ENCODE measurements at places on chromosomes 12 and 14. TPM values are rescaled to one million over a fixed set of nuclear protein-coding genes. Genes with fewer than 3 reads are reported as not detected.

GRCh38 chr14:75380656-75381055 is 47.2 kb upstream of the JDP2 start:
- DNase-seq = no peak

CCDC198 gene
- not detected for total RNA-seq

- no peak for DNase-seq
Measured at GRCh38 chr12:2669560-2669959, 125.2 kb upstream of the FKBP4 start.

C1QL4 gene
- not detected for total RNA-seq

DNA sequence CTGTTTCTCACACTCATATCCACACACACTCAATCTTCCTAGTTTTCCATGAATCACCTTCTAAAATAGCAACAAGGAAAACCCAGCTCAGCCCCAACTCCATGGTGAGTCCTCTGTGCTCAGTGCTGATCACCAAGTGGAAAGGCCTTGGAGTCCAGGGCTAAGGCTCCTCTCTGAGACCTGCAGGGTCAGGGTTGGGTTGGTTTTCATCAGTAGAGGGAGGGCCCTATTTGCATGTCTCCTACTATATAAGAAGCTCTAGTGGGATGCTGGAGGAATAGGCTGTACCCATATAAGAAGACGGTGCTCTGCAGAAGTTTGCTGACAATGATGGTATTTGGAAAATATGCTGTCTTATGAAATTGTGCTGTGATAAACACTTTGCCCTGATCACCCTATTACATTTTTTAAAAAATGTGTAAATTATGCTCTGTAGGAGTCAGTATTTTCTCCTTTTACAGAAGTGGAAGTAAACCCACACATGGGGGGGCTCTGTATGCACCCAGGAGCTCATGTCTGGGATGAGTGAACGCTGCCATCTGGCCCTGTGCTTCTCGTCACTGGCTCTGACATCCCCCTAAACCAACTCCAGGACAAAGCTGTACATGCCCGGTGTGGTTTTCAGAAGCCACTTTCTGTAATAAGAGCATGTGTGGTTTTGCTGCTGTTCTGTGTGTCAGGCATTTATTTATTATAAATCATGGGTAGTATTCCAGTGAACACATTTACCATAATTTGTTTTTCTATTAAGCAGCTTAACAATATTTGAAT is 536.3 kb downstream of the TMEM121 start:
- no peak for DNase-seq

DNA sequence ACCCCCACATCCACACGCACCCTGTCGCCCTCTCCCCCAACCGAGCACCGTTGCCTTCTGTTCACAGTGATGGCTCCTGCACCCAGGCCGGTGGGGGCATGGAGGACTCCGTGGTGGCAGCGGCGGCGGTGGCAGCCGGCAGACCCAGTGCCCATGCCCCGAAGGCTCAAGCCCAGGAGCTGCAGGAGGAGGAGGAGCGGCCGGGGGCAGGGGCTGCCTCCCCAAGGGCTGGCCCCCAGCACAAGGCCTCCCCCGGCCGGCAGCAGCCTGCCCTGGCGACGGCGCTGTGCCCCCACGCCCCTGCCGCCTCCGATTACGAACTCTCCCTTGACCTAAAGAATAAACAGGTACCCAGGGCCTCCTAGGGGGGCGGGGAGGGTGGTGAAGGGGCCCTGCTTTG is 59.0 kb downstream of the IQSEC3 start:
- no peak for DNase-seq

FOXA1 gene
- not detected for total RNA-seq

GRCh38 chr14:69945912-69946311 is 66.7 kb downstream of the SMOC1 start:
- no peak for DNase-seq

SCN8A gene
- 0.22 TPM for total RNA-seq

DNA sequence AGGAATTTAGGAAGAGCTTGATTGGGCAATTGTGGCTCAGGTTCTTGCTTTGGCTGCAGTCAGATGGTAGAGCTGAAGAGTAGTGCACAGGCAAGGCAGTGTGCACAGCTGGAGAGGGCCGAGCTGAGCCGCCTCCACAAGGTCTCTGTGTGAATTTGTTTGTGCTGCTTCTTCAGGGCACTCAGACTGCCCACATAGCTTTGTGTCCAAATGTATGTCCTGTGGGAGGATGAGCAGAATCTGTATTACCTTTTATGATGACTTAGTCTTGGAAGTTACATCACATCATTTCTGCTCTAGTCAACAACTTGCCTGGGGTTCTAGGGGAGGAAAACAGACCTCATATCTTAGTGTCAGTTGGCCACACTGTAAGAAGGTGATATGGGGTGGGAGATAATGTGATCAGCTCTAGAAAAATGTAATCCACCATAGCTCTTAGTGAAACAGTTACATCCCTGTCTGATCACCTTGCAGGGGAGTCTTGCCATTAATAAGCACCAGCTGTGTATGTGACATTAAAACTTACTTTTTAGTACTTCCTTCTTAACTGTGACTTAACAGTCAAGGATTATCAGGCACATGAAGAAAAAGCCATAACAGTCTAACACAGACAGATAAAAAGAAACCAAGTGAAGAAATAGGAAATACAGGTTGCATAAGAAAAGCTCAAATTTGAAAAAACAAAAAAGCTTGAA is 53.4 kb downstream of the RCOR1 start:
- DNase-seq = peak; percentile 60

GRCh38 chr12:27614866-27615265 is 81.4 kb upstream of the REP15 start:
- DNase-seq = no peak

KRT82 gene
- not detected for total RNA-seq

SLCO1B1 gene
- not detected for total RNA-seq

KIF21A gene
- 0.82 TPM for total RNA-seq

KRT3 gene
- not detected for total RNA-seq

- DNase-seq = peak; percentile 84
Measured at GRCh38 chr12:107402041-107403022, 283.3 kb upstream of the PWP1 start.

- DNase-seq = no peak
Measured at GRCh38 chr14:90511795-90512328, 115.0 kb downstream of the CALM1 start.

DNA sequence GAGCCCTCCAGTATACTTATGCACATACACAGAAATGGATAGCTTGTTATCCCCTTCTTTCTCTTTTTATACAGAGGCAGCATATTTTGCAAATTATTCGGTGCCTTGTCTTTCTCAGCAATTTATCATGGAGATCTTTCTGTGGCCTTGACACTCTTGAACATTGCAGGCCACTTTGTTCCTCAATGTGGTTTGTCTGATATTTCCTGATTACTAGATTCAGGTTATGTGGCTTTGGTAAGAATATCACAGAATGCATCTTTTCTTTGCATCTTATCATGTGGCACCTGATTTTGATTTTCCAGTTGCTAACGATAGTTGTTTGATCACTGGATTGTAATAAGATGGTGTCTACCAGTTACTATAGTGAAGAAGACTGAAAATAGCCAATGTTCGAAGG is 7.1 kb upstream of the SNRPF start:
- DNase-seq = no peak

- DNase-seq = no peak
Measured at GRCh38 chr12:64682572-64683277, 72.4 kb downstream of the RASSF3 start.

B3GNT4 gene
- 0.07 TPM for total RNA-seq

LUM gene
- not detected for total RNA-seq

GRCh38 chr14:28807518-28807917 is 40.9 kb downstream of the FOXG1 start:
- DNase-seq = no peak

DNA sequence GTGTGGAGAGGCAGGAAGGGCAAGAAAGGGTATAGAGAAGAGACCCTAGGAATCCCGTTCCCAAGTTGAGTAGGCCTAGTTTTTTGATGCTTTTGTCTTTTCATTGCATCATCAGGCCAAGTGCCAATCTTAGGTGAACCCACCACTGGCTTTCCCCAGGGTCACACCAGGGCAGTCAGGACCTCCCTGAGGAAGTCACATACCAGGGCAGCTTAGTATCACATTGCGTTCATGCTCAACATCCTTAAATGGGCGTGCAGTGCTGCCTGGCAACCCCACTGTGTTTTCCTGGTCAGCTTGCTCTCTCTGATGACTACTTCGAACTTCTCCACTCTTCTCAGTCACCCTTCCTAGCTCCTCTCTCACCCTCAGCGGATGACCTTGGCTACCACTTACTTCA is 9.0 kb downstream of the ASIC1 start:
- DNase-seq = peak; percentile 62

DNA sequence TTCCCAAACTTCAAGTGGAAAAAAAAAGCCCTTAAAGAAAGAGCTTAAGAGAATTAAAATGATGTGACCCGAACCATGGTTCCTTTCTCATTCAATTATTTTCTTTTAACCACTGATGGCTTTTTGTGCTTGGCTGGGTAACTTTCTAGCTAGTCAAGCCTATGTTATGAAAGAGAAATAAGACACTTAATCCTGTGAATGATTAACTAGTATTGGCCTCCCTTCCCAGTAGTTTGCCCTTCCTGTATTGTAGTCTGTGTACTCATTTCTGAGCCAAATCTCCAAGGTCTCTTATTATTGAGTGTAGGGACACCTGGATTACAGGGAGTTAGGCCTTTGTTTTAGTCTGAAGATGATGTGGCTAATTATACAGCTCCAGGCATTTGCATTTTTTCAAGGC is 353.0 kb downstream of the RAD51B start:
- DNase-seq = no peak

GRCh38 chr12:91171476-91171875 is 11.1 kb downstream of the DCN start:
- no peak for DNase-seq

DNA sequence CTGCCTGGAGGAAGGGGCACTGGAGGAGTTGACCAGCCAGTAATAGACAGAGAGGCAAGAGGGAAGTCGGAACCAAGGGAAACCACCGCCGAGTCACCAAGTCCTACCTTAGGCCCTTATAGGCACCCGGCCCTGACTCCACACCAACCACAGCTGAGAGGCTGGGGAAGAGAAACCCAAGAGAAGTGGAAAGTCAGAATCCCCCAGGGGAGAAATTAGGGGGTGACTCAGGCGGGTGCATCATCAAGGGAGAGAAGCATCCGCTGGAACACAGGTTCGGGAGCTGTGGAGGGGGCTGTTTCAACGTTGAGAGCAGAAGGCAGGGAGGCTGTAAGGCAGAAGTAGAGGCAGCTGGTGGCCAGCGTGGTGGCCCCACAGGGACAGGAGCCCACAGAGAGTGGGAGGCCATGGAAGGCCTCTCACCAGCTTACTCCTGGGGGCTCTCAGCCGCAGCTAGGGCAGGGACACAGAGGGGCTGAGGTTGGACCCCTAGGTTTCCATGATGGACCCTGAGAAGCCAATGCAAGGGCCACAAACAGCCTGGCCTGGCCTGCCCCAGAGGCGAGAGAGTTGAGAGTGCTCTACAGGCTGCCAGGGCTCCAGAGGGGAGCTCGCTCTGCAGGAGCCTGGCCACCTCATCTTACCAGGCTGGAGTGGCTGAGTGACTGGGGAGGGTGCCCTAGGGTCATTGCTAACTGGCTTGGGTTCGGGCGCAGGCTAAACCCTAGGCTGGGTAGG is 1.4 kb upstream of the TRMT61A start:
- DNase-seq = peak; percentile 90

PKP2 gene
- not detected for total RNA-seq

DNA sequence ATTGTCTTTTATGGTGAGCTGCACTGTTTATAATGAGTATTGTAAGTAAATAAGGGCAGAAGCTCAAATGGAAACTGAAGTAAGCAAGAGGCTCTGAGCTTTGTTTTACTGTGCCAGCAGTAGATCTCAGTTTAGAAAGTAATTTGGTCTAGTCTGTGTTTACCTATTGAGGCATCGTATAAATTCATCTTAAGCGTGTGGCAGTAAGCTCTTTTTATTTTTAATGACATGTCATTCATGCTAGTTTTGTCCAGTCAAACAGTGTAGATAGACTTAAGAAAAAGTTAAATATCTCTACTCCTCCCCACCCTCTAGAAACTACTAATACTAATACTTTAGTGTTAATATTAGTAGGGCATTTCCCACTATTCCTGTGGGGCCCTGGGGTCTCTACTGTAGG is 2.0 kb downstream of the ANO6 start:
- no peak for DNase-seq

ADAM21 gene
- not detected for total RNA-seq

GRCh38 chr12:26203167-26203780 is 7.9 kb downstream of the SSPN start:
- no peak for DNase-seq

KRT85 gene
- not detected for total RNA-seq

GRCh38 chr12:47816403-47817271 is 3.1 kb downstream of the HDAC7 start:
- DNase-seq = no peak

- DNase-seq = no peak
Measured at GRCh38 chr12:47979166-47979565, 15.8 kb downstream of the TMEM106C start.

TSHR gene
- not detected for total RNA-seq

OTOGL gene
- not detected for total RNA-seq

- no peak for DNase-seq
Measured at GRCh38 chr12:105672121-105672975, 341.9 kb downstream of the C12orf75 start.

- DNase-seq = no peak
Measured at GRCh38 chr12:114305446-114305845, 100.5 kb downstream of the TBX5 start.

DNA sequence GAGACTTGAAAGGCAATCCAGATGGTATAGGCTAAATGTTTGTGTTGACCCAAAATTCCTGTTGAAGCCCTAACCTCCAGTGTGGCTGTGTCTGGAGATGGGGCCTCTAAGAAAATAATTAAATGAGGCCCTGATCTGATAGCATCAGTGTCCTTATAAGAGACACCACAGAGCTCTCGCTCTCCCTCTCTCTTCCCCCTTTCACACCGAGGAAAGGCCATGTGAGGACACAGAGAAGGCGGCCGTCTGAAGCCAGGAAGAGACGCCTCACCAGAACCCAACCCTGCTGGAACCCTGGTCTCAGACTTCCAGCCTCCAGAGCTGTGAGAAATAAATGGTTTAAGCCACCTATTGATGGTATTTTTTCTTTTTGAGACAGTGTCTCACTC is 87.5 kb downstream of the SCARB1 start:
- no peak for DNase-seq

GRCh38 chr12:109153821-109154441 is 37.5 kb downstream of the ACACB start:
- DNase-seq = no peak

- DNase-seq = no peak
Measured at GRCh38 chr14:58055497-58056010, 96.5 kb downstream of the ARMH4 start.

DNA sequence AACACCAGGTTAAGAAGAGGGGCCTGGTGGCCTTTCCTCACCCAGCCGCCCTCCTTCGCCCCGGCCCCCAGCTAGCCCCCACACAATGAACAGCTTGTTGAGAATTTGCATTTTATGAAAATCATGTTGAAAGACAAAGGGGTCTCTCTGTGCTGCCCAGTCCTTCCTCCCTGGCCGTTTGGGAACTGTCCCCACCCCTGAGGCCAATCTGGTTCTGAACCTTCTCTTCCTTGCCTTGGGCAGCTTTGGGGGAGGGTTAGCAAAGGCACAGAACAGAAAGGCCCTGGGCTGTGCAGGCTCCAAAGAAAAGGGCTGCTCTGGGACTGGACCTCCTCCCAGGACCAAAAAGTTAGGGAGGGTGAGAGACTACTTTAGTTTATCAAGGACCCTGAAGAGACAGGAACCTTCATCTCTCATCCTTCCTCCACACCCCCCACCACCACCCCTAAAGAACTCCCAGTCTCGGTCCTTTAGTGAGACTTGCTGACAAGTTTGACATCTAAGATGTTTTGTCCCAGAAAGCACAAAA is 1.3 kb downstream of the TAMALIN start:
- no peak for DNase-seq

All from Karpas-422 (cell line).